ENCODE measurements at places on chromosomes 13 and 19.

DNA sequence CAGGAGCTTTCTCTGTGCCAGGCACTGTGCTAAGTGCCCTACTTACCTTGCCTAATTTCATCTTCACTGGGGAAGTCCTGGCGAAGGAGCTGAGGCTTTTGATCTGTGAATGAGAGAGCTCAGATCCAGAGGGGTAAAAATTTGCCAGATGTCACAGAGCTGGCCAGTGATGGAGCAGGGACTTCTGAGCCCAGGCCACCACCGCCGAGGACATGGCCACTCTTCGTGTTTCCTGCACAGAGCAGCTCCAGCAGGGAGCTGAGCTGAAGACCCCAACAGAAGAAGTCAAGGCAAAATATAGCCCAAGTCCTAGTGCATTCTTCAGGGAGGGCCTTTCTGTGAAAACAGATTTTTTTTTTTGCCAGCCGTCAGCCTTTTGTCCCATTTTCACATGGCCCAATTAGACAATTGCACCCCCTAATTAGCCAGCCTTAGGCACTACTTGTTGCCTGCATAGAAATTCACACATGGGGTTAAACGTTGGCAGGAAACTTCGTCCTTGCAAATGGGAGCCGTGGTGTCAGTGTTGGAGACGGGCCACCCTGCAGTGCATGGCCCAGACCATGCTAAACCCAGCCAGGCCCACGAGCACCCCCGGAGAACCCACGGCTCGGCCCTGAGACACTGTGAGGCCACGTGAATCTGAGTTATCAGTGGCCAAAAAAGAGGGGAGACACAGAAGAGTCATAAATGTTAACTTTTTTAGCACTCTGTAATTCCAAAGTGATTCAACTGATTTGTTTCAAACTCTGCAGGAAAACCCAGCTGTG is 7.8 kb downstream of the ZNF536 start:
- DNase-seq, result no peak

- DNase-seq, result no peak
Observed at GRCh38 chr13:35129500-35129899, 187.4 kb downstream of the NBEA start.

DNA sequence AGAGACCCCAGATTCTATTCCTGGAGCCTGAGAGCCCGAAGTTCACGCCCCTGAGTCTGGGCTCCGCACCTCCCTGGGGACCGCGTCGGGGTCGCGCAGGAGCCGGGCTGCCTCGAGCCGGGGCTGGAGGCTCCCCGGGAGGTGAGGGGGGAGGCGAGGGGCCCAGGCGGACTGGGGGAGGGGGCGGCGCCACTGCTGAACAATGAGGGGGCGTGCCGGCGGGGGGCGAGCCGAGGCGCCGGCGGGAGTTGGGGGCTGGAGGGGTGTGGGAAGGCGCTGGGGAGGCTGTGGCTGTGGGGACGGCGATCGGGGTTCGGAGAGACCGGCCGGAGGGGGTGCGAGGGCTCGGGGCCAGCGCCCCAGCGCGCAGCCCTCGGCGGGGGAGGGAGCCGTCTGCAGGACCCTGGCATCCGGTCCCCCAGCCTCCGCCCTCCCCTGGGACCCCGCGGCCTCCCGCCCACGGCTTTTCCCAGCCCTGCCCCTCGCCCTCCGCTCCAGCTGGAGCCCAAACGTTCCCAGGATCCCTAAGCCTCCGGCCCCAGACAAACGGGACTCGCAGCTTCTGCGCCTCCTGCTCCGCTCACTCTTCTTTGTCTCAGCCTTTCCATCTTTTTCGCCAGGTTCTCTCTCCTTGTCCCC is 922 bp downstream of the PLEKHG2 start:
- no peak for DNase-seq

- DNase-seq, result no peak
Observed at GRCh38 chr13:106681536-106681935, 113.6 kb upstream of the ARGLU1 start.

DNA sequence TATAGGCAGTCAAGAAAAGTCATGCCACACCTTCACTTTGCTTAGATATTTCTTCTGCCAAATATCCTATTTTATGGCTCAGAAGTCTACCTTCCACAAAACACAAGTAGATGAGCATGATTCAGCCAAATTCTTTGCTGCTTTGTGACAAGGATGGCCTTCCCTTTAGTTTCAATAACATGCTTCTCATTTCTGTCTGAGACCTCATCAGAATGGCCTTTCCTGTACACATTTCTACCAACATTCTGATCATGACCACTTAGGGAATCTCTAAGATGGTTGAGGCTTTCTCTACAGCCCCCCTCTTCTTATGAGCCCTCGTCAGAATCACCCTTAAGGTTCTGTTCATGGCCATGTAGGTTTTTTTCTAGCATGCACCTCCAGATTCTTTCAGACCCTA is 96.2 kb downstream of the COL4A2 start:
- DNase-seq, result no peak

GRCh38 chr13:44449999-44450821 is 76.6 kb downstream of the SERP2 start:
- no peak for DNase-seq

- DNase-seq, result peak; percentile 59
Observed at GRCh38 chr19:49997709-49998108, 27.5 kb downstream of the VRK3 start.

DNA sequence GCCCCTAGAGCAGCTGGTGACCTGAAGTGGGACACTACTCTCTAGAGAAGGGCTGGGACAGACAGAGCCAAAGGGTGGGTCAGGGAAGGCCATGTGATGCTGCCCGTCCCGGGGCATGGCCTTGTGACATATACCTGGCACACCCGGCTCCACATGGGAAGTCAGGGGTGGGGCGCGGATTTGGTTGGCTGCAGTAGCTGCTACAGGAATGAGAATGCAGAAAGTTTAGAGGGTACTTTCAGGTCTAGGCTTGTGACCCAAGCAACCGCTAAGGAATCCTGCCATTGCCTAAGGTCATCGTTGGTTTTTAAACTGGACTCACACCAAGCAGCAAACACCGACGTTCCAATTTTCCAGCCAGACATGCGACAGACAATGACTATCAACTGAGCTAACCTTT is 25.9 kb downstream of the RCBTB2 start:
- DNase-seq, result no peak

DNA sequence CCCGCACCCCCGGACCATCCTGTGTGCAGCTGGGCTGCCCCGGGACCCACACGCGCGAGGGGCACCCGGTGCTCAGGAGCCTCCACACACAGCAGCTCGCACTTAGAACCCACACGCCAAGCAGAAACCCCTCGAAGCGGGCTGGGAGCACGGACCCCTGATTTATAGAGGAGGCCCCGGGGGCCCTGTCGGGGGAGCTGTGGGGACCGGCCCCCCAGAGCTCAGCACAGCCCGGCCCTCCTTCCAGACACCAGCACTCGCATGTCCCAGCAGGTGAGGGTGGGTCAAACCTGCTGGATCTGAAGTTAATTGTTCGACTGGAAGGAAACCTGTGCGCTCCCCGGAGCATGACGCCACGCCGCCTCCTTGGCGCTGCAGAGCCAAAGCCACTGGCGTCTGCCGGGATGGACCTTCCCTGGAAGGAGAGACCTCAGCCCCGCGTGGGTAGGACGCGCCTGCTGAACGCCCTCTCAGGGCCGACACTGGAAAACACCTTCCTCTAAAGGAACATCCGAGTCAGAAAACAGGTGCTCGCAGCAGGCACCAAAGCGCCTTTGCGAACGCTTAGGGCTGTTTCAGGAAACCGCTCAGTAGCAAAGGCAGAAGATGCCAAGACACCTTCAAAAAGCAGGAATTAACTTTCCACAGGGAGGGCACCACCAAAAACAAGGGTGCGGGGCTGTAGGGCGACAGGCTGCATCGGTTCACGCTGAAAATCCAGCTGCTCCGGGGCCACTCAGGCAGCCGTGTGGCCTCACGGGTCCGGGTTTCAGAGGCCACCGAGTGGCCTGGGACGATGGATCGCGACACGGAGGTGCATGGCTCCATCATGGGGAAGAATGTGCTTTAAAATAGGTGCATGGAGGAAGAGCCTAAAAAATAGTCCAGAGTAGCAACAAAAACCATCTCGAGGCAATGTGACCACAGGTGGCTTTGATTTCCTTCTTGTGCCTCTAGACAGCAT is 37.8 kb upstream of the GRTP1 start:
- no peak for DNase-seq

DNA sequence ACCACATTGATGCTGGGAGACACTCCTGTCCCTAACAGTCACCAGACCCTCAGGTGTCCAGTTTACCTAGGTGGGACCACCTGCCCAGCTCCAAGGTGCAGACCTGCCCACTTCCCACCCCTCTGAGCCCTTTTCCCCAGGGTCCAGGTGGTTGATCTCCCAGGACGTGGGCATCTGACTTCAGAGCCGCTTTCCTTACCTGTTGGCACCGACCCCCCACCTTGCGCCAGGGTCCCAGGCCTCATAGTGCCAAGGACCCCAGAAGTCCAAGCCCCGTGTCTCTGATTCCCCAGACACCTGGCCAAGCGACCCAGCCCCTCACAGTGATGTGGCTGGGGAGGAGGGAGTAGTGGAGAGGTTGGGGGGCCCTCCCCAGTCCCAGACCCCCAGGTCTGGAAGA is 9.6 kb upstream of the BBC3 start:
- DNase-seq, result no peak

GRCh38 chr13:94987869-94988268 is 275.5 kb upstream of the SOX21 start:
- no peak for DNase-seq

- DNase-seq, result no peak
Observed at GRCh38 chr19:7267792-7268704, 26.2 kb downstream of the INSR start.

DNA sequence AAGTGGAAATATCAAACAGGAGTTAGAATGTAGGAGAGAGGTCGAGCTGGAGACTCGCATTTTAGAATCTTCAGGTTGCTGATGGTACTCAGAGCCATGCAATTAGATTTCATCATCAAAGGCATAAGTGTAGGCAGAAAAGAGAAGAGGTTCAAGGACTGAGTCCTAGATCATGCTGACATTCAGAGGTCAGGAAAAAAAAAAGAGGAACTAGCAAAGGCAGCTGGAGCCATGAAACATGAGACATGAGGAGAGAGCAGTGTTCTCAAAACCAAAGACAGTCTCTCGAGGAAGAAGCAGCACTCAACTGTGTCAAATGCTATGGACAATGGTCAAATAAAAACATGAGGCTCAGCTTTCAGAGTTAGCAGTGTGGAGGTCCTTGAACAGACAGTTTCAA is 12.4 kb upstream of the TPP2 start:
- no peak for DNase-seq

DNA sequence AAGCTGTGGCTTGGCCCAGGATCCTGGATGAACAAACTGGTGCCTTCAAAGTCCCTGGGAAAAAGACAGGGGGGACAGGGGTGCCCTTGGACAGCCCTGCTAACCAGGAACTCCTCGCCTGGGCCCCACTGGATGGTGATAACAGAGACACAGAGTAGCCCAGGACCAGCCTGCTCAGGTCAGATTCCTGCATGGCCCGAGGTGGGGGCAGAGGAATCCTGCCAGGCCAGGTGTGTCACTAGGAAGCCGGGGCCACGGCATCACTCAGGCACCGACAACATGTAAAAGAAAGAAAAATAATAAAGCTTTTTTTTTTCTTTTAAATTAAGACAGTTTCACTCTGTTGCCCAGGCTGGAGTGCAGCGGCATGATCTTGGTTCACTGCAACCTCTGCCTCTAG is 5.6 kb upstream of the RPL18A start:
- DNase-seq, result no peak

GRCh38 chr13:42686165-42686564 is 95.2 kb upstream of the FAM216B start:
- no peak for DNase-seq

- no peak for DNase-seq
Observed at GRCh38 chr13:52127378-52127777, 1.5 kb downstream of the NEK5 start.

DNA sequence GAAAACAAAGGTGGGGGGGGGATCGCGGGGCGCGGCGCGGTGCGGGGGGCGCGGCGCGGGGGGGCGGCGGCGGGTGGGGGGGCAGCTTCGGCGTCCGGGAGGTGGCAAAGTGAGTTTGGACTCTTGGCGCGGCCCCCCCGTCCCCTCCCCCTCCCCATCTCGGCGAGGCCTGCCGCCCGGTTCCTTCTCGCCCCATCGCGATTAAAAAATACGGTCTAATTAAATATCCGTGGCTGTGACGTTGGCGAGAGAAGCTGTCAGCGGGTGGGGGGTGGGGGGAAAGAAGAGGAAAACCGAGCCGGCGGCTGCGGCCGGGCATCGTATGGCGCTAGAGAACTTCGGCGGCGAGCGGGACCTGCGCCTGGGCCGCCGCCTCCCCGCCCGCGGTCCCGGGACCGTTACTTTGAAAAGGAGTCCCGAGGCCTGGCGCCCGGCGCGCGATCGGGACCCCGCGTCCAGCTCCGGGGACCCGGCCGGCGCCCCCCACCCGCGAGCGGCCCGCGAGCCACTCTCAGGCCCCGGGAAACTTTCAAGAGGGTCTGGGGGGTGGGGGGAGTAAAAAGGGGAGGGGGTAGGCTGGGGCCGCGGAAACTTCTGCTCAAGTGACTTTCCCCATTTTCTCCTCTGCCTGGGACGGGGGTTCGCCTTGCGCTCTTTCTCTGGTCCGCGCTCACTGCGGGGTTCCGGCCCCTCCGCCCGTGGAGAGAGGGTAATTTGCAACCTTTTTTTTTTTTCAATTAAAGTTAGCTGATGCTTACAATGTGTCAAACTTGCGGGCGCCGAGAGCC is 146.3 kb upstream of the ZNF536 start:
- no peak for DNase-seq

DNA sequence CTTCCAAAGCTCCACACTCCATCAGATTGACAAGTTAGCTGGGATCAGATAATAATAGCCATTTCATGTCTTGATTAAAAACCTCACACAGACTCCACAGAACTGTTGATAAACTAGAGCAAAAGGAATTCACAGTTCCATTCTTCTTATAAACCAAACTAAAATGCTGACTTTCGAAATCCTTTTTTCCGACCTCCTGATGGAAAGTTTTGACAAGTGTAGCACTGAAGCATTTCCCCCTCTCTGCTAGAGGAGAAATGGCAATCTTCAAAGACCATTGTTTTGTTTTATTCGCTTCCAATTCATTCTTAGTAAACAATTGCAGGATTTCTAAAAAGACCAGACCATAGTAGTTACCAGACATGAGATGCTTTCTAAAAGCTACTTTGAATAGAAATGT is 58.8 kb downstream of the COL4A2 start:
- DNase-seq, result no peak

DNA sequence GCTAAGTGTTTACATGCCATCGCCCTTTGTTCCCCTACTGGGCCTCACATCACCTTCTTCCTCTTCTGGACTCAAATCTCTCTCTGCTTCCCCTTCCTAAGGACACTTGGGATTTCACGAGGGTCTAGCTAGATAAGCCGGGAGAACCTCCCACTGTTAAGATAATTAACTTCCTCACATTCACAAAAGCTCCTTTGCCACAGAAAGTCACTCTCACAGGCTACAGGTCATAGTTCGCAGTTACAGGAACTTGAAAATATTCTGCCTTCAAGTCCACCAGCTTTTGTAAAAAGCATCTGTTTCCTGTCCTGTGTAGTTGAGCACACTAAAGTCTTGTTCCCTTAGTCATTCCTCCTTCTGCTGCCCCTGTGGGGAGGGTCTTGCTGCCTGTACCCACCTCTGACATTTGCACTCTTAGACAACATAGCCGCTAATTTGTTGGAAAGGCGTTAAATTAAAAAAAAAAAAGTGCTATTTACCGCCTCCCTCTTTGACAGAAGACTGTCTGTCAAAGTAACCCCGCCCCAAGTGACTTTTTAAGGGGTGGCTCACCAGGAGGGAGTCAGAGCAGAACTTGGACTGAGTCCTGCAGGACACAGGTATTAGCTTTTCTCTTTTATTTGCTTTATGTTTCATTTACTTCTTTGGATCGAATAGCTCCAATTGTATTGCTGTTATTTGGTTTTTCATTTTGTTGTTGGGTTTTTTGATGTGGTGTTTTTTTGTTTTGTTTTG is 26.8 kb upstream of the CEACAM21 start:
- no peak for DNase-seq

GRCh38 chr19:2199215-2199614 is 35.5 kb downstream of the DOT1L start:
- peak; percentile 69 for DNase-seq

Data from ELF-1 (cell line).